ENCODE measurements at places on chromosomes 5 and 9.

GRCh38 chr5:156560002-156560401 is 233.0 kb downstream of the SGCD start:
- no peak for DNase-seq

GRCh38 chr5:149317281-149318048 is 27.8 kb upstream of the GRPEL2 start:
- peak; percentile 83 for DNase-seq

- no peak for DNase-seq
Measured at GRCh38 chr9:99867968-99868367, 38.5 kb upstream of the STX17 start.

GRCh38 chr5:9437741-9438240 is 108.1 kb downstream of the SEMA5A start:
- no peak for DNase-seq

DNA sequence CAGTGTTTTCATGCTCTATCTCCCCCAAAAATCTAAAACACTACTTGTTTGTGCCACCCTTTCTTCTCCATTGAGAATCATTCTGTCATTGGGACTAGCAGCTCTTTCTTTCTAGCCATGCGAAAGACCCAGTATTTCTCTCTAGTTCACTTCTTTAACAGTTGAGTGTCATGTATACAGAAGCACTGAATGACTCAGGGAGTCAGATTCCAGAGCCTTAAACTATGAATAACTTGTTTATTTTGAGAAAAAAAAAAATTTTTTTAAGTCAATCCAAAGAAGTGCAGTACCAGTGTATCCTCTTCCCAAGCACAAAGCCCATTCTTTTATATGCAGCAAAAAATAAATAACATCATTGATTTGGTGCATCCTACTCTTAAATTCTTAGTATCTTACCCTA is 415.4 kb upstream of the GRAMD2B start:
- no peak for DNase-seq

GRCh38 chr9:123447934-123448646 is 92.1 kb downstream of the CRB2 start:
- DNase-seq: no peak

GRCh38 chr9:95920017-95920416 is 44.5 kb downstream of the ERCC6L2 start:
- DNase-seq: no peak

DNA sequence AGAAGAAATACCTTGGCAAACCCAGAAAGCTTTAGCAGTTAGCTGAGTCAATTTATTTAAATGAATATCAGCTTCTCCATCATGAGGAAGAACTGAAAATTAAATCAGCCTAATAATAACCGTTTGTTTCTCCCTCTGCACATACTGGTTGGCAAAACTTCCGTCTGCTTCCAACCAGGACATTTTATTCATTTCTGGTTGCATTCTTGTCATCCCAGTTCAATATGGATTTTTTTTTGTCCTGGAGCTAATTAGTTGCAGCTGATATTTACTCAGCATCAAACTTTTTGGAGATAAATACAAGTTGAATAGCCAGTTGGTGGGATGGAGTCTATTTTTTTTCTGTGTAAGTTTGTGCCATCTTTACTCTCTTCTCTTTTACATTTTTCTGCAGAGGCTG is 126.5 kb upstream of the GDNF start:
- DNase-seq: no peak

- DNase-seq: no peak
Measured at GRCh38 chr9:127504887-127505251, 53.6 kb downstream of the LRSAM1 start.

GRCh38 chr5:6626508-6626907 is 6.3 kb downstream of the NSUN2 start:
- DNase-seq: no peak

GRCh38 chr5:176352116-176352878 is 9.3 kb downstream of the KIAA1191 start:
- DNase-seq: no peak

DNA sequence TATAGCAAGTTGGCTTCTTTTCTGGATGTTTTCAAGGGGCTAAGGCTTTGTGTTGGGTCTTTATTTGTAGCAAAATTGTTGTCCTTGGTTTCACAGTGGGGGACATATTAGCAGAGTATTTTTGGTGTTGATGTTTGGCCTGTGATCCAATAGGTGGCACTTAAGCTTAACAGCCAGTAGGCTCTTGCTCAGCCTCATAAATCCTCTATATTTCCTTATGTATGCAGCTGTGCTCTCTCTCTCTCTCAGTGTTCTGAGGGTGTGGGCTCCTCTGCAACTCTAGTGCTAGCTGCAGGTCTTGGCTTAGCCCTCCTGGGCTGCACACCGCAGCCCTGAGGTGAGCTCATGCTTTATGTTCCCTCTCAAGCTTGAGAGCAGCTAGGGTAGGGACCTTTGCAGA is 195.0 kb upstream of the GHR start:
- no peak for DNase-seq

DNA sequence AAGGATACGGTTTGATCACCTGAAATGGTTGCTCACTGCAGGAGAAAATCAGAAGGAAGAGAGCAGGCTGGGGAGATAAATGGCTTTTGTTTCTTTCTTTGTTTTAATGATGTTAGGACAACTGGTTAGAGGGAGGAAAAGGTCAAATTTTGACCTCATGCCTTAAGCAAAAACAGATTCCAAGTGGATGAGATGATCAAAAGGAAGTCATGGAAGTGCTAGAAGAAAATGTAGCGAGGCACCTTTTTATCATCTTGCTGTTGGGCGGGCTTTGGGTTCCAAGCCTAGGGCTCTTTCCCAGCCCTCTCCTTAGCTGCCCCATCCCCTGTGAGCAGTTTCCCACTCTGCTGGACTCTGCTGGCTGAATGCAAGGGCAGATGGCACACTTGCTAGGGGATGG is 127.9 kb downstream of the ADAMTS2 start:
- no peak for DNase-seq

DNA sequence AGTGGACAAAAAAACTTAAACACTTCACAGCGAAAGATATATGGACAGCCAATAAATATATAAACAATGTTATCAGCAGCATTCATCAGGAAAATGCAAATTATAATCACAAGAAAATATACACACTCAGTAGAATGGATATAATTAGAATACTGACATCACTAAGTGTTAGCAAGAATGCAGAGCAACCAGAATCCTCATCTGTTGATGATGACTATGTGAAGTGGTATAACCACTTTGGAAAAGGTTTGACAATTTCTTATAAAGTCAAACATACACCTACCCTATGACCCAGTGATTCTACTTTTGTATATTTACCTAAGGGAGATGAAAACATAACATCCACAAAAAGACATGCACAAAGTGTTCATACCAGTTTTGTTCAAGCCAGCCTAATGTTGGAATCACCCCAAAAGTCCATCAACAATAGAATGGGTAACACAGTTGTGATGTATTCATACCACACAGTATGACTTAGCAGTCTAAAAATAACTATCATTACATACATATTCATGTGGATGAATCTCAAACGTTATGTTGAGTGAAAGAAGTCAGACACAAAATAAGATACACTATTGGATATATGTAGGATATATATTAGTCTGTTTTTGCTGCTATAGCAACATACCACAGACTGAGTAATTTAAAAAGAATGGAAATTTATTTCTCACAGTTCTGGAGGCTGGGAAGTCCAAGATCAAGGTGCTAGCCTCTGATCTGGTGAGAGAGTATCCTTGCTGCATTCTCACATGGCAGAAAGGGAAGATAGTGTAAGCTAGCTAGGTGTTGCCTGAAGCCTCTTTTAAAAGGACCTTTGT is 148.8 kb upstream of the ADAMTSL1 start:
- DNase-seq: no peak

GRCh38 chr9:99023831-99024230 is 80.1 kb downstream of the COL15A1 start:
- no peak for DNase-seq

GRCh38 chr5:173988554-173989431 is at the start of gene C5orf47:
Gene C5orf47, plus strand, starts transcription at chr5:173989170. Its CDS starts 94 bp downstream, at chr5:173989264.
- DNase-seq: no peak

- peak; percentile 12 for DNase-seq
Measured at GRCh38 chr5:124410539-124411488, 335.6 kb downstream of the ZNF608 start.

- DNase-seq: no peak
Measured at GRCh38 chr5:140165101-140165922, 9.7 kb upstream of the CYSTM1 start.

DNA sequence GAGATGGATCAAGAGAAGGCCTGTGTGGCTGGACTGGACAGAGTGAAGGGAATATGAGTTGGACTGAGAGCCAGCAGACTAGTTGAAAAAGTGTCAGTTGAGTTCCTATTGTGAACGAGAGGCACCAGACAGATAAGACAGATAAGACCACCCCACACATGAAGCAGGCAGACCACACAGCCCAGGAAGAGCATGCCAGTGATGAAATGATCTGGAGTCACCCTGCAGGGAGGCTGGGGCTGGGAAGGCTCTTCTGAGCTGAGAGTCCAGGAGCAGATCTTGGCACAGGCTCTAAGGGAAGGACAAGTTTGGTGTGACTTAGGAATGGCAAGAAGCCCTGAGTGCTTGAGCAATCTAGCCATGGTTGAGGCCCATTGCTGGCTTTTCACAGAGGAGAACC is 10.6 kb upstream of the SLC25A48 start:
- DNase-seq: no peak

GRCh38 chr9:128629136-128629535 is 27.5 kb downstream of the DYNC2I2 start:
- DNase-seq: peak; percentile 32

GRCh38 chr5:178965465-178966055 is 24.6 kb downstream of the ZNF454 start:
- no peak for DNase-seq

DNA sequence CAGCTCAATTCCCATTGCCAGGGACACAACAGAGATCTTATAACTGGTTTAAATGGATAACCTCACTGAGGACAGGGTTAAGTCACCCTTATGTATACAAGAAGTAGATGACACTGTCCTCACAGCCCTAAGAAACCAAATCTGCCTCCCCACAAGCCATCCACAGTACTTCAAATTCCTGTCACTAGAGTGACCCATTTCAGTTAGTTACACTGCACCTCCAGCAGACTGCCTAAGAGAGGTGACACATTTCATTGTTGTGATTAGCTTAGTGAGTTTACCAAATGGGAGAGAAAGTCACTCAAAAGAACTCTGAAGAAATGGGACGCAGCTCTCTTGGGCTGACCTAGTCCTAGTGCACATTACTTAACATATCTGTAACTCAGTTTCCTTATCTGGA is 53.6 kb upstream of the HTR1A start:
- no peak for DNase-seq

DNA sequence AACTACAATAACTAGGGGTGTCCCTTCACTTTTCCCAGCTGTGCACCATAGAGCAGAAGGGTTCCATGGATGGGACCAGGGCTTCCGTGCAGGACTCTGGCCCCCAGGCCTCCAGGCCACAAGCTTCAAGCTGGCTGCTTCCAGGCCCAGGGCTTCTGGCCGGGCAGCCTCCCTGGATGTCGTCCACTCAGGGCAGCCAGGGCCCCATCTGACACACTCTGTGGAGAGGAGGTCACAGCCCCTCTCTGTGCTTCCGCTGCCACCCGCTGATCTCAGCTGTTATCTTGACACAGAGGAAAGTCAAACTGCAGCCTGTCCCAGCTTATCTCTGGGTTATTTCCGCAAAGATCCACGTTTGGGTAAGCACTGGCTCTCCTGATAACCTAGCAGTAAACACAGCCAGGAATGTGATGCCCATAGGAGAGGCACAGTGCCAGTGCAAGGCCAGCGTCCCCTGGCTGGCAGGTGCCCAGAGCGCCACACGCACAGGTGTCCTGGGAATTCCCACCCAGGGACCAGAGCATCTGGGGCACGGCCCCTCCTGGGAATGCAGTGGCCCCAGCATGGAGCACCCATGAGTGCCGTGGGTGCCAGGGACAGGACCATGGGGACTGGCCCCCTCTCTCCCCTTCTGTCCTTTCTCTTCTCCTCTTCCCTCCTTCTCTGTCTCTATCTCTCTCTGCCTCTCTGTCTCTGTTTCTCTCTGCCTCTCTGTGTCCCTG is 15.6 kb upstream of the SLC6A19 start:
- no peak for DNase-seq

DNA sequence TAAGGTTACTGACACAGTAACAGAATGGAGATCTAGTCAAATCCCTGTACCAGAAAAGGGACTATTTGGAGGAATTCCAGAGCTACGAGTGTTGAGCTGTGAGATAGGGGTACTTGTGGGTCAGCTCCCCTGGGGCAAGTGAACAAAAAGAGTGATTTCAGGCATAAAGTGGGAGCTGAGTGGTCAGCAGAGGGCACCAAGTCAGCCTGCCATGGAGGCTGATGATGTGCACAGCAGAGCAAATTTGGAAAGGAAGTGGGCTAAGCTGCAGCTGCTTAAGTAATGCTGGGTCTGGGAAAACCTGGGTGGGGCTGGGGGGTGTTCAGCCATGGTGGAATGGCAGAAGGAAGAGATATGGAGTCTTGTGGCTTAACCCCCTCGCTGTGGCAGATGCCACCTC is 327.9 kb downstream of the NTRK2 start:
- no peak for DNase-seq

- DNase-seq: no peak
Measured at GRCh38 chr9:137611623-137612609, 6.4 kb downstream of the ARRDC1 start.

- no peak for DNase-seq
Measured at GRCh38 chr9:76634356-76635054, 129.7 kb upstream of the PCA3 start.

DNA sequence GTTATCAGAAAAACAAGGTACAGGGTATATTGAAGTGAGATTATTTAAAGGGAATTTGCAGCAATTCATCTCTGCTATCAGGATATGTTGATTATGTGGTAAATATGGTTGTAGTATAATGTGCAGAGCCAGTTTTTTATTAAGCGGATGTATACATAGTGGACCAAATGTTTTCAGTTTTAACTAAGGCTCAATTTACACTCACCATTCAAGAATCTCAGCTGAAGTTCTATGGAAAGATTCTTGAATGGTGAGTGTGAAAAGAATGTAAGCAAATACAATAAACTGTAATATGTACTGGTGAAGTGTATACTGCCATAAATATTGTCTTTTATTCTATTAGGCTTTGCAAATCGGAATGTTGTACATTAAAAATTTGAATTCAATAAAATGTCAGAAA is 895.9 kb upstream of the CDH10 start:
- DNase-seq: no peak

DNA sequence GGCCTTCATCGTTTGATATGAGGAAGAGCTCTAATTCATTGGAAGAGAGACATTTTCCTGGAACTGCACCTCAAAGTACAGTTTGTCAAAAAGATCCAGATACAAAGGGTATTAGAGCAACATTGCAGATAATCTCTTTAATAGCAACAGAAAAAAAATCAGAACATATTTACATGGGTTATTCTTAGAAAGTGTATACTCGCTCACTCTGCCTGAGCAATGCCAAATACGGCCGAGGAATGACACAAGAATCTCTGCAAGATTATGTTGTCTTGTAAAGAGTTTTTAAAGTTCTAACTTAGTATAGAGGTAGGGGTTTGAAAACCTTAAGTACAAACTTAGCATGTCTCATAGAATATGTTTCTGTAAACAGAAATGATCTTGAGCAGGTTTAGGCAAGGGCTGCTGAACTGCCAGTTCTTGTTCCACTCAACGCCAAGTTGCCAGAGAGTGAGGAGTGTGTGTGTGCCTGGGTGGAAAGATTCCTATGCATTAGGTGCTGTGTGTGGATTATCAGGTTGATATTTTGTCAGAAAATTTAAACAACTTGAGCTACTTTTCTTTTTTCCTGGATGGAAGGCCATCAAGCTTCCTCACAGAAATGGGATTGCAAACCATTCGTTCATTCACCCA is 41.8 kb upstream of the ERCC6L2 start:
- DNase-seq: no peak
